ENCODE measurements at places on chromosomes 3 and 15. TPM values are rescaled to one million over a fixed set of nuclear protein-coding genes. Genes with fewer than 3 reads are reported as not detected.

The HHLA2 gene
- total RNA-seq = not detected

The TGFBR2 gene
- total RNA-seq = 176 TPM

The SLC22A14 gene
- 0.49 TPM for total RNA-seq

The DUOXA1 gene
- total RNA-seq = 66.5 TPM

The MITF gene
- total RNA-seq = 57.7 TPM

The OXSR1 gene
- 22.8 TPM for total RNA-seq

The CCR4 gene
- total RNA-seq = 0.49 TPM

The TLR9 gene
- total RNA-seq = not detected

The RSL24D1 gene
- 51.1 TPM for total RNA-seq

The CTXND1 gene
- 0.49 TPM for total RNA-seq

The TGM5 gene
- total RNA-seq = 8.3 TPM

The FSD2 gene
- not detected for total RNA-seq

The PIERCE2 gene
- not detected for total RNA-seq

The PP2D1 gene
- total RNA-seq = not detected

The ACTC1 gene
- total RNA-seq = 15.0 TPM

The FBXL22 gene
- total RNA-seq = 10.1 TPM

The CTDSPL2 gene
- 37.1 TPM for total RNA-seq

The SERINC4 gene
- not detected for total RNA-seq

The C3orf22 gene
- not detected for total RNA-seq

The LYZL4 gene
- not detected for total RNA-seq

The ALDH1A2 gene
- total RNA-seq = 22.1 TPM

The GP5 gene
- not detected for total RNA-seq

The LDHAL6B gene
- total RNA-seq = not detected

The ALAS1 gene
- 41.5 TPM for total RNA-seq

The GPR87 gene
- total RNA-seq = 12.3 TPM

The GREM1 gene
- total RNA-seq = 122 TPM

The GOLIM4 gene
- 36.8 TPM for total RNA-seq

The TCF12 gene
- 138 TPM for total RNA-seq
